ENCODE measurements at places on chromosomes 16 and 17. TPM values are rescaled to one million over a fixed set of nuclear protein-coding genes. Genes with fewer than 3 reads are reported as not detected.

The EZH1 gene
- 36.6 TPM for polyA plus RNA-seq

The ASPA gene
- 36.0 TPM for polyA plus RNA-seq

The STH gene
- polyA plus RNA-seq: not detected

The C17orf78 gene
- polyA plus RNA-seq: 0.58 TPM

The HSD11B2 gene
- polyA plus RNA-seq: 36.9 TPM

Data from left lung (tissue), 14 donors.